GM12864 (cell line): ENCODE measurements at places on chromosomes 4 and X.
A peak's percentile ranks its signal among the peaks of the same experiment; 100 is the strongest.

DNA sequence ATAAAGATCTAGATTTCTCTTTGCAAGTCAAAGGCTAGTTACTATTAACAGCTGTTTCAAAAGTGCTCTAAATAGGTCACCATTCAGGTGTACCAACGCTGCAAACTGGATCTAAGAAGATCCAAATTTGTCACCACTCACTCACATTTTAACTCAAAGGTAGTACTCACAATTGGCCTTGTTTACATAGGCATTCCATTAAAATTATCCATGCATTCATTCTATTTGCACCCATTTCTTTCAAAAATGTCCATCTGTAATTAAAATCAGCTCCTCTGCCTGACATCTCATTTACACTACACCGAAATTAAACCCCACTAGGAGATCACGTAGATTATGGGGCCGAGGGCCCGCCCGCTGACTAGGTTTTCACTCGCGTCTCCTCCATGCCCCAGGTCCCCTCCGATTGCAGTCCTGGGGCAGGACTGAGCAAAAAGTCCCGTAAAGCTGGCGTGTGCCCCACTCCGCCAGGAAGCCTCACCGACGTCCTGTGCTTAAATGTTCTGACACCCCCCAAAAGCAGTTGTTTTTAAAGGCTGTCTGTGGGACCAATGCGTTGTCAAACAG lies 1.3 kb upstream of the ING2 start:
- DNase-seq = no peak

GRCh38 chrX:12480956-12481355 lies 310.3 kb upstream of the PRPS2 start:
- DNase-seq = no peak

GRCh38 chr4:78584863-78585547 lies 33.4 kb downstream of the ANXA3 start:
- DNase-seq = no peak

DNA sequence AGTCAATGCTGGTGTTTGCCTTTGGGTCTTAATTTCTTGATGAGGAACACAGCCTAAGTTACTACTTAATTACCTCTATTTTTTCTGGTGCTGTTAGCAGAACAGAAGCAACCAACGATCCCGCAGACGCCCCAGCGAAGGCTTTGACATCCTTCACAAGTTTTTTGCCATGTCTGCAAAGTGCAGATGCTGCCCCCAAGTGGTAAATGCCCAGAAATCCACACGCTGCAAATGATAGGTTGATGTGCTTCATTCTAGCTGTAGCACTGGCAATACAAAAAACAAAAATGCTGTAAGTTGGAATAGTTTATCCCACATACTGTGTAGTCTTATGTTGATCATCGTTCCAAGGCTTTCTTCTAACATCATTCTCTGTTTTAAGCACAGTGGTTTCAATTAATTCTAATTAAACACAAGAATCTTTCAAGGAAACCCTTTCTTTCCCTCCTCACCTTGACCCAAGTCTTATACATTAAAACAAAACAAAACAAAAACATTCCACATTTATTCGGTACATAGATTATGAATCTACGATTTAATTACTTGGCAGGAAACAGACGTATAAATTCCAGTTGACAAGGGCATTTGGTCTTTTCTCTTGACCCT lies 1.2 kb downstream of the PNPLA4 start:
- DNase-seq = peak; percentile 40

GRCh38 chrX:51779306-51779705 lies 36.1 kb downstream of the GSPT2 start:
- no peak for DNase-seq

DNA sequence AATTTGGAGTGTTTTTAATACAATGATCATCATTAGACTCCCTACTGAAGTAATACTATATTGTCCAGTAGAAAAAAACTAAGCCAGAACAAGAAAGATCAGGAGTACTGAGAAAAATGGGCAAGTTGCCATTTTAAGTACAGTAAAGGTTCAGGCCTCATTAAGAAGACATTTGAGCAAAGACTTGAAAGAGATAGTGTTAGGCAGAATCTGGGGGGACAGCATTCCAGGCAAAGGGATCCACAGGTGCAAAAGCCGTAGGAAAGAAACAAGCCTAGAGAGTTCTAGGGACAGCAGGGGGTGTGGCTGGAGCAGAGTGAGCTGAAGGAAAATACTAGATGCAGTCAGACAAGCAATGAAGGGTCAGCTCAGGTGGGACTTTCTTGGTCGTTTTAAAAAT lies 58.1 kb upstream of the INTU start:
- no peak for DNase-seq

DNA sequence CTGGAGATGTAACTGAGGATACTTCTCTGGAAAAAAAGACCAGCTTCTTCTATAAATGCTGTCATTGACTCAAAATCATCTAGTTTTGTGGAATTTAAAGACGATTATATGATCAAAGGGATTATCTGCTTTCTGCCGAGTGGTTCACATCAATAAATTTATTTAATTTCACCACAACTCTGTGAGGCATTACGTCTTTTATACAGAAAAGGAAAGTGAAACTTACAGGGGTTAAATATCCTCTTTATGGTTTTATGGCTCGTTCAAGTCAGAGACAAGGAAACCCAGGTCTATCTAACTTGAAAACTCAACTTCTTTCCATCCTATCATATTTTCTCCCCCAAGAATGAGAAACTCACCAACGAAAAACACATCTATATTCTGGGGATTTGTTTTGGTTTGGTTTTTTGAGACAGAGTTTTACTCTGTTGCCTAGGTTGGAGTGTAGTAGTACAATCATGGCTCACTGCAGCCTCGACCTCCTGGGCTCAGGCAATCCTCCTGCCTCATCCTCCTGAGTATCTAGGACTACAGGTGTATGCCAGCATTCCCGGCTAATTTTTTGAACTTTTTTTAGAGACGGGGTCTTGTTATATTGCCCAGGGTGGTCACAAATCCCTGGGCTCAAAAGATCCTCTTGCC lies 377.9 kb upstream of the EMCN start:
- no peak for DNase-seq

DNA sequence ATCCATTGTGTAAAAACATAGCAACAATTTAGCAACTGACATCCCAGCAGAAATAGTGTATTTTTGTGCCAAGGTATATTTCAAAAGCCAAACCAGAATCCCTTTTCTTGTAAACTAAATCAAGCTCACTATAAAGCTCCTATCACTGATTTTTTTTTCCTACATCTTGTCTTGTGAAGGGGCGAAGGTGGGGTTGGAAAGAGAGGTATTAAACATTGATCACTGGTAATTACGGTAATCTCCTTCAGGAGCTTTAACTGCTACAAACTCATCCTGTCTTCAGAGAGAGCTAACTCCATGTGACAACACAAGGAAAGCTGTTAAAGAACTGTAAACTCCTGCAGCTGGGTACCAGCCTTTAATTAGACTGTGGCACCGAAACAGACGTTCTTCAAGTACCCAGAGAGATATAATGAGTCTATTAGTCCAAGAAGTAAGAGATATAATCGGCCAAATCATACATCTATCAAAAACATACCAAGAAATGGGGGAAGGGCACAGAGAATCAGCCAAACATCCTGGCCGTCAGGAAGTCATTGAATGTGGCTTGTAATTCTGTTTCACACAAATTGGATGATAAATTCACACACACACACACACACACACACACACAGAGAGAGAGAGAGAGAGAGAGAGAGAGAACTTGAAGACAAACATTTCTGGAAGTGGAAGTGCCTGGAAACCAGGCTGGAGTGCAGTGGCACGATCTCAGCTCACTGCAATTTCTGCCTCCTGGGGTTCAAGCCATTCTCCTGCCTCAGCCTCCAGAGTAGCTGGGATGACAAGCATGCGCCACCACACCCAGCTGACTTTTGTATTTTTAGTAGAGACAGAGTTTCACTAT lies 111.9 kb upstream of the PPARGC1A start:
- no peak for DNase-seq

- no peak for DNase-seq
Observed at GRCh38 chrX:103613362-103613890, 5.7 kb downstream of the TCEAL3 start.

DNA sequence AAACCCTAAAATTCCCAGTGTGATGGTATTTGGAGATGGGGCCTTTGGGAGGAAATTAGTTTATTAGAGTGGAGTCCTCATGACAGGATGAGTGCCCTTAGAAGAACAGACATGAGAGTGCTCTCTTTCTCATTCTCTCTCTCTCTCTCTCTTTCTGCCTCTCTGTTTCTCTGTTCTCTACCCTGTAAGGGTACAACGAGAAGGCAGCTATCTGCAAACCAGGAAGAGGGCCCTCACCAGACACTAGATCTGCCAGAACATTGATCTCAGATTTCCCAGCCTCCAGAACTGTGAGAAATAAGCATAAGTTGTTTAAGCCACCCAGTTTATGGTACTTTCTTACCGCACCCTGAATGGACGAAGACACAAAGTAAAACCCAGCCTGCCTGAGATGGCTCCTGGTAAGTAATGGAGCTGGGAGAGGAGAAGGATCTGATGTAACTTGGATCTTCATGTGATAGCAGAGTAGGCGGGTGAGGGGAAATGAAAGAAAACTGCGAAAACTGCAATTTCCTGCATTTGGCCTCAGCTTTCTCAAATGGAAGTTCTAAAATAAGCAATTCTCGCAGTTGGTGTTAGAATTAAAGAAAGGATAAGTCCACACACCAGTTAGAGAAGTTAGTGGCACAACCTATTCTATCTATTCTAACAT lies 8.7 kb upstream of the CDS1 start:
- DNase-seq = no peak

DNA sequence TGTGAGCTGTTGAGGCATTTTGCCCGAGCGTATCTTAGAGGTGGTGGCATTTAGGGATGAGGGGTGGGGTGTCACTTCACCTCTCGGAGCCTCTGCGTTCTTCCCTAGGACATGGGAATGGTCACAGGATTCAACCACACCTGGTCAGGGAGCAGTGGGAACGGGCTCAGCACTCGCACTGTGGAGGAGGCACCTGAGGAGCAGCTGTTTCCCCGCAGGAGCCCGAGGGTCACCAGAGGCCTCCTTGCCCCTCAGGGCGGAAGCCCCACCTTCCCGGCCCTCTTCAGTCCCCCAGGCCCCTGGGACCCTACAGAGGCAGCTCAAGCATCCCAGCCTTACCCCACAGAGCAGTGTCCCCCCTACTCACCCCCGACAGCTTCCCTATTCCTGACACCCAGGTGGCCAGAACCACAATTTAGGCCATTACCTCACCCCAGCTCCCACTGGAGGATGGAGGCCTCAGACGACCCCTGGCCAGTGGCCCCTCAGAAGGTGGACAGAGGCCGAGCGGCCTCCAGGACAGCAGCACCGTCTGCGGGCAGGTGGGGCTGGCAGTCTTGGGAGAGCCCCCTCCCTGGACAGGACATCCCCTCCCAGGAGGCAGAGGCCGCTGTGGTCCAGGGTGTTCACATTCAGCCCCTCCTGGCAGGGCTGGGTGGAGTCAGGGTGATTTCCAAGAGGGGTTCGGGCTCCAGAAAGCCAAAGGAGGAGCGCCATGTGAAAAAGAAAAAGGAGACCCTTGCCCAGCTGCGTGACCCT lies 4.2 kb upstream of the HTRA3 start:
- DNase-seq = no peak

GRCh38 chr4:122584519-122584918 lies 36.3 kb downstream of the IL21 start:
- no peak for DNase-seq

DNA sequence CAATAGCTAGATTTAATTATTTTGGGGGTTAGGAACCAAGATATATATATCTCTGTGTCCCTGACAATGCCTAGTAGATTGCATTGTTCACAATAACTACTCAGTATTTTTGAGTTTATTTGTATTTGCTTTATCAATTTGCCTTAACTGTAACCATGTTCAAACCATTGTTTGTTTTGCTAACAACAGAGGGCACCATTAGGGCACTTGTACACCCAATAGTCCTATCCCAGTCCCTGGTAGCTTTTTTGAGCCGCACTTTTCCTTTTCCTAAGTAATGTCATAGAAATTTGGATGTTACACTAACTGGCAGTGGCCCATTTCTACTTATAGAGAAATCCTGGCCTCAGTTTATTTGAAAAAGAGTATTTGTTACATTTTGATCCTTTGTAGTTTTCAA lies 575 bp upstream of the KLHL5 start:
- DNase-seq = no peak

- no peak for DNase-seq
Observed at GRCh38 chrX:10859353-10859752, 239.0 kb upstream of the MID1 start.

DNA sequence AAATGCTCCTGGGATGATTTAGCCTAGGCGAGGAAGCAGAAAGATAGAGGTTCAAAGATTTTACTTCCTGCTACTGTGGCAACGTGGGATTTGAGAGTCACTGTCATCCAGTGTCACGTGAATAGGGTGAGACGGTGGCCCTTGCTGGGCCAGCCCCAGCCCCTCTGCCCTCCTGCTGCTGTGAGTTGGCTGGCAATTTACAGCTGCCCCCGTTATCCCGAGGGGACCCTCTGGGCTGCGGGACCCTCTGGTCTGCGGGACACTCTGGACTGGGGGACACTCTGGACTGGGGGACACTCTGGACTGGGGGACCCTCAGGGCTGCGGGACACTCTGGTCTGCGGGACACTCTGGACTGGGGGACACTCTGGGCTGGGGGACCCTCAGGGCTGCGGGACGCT lies 765.4 kb downstream of the TRIML1 start:
- DNase-seq = no peak

- DNase-seq = no peak
Observed at GRCh38 chr4:99647071-99647470, 10.6 kb downstream of the C4orf54 start.

DNA sequence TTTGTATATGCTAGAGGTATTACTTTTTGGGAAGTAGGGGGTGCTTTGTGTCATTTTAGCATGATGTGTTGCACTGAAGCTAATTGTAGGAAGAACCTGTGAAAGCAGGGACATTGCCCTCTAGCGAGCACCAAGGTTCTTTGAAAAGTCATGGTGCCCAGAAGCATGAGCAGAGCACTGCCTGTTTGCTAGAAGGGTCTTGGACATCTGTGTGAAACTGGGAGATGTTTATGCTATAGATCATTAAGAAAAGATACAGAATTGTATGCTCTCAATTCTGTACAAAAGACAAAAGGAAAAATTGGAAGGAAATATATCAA lies 14.7 kb downstream of the GRPR start:
- DNase-seq = no peak

DNA sequence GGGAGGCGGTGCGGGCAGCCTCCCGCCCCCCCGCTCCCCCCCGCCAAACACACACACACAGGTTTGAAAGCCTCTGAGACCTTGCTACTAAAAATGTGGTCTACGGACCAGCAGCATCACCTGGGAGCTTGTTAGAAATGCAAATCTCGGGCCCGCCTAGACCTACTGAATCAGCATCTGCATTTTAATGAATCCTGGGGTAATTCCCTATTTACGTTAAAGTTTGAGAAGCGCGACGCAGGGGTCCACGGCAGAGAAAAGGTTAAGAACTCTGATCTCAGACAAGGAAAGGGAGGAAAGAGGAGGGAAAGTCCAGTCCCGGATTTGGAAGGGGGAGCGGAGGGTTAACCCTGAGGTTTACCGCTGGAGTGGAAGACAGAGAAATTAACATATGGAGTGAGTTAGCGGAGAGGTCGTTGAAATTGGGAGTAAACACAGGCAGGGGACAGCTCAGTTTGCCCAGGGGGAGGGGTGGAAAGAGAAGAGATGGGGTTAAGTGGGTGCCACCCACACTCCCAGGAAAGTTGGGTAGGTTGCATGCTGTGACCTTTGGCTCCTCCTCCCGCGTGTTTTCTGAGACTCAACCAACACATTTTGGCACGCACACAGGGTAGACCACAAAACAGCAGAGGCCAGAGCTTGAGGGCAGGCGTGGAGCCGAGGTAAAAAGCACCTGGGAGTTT lies 483.6 kb downstream of the BCOR start:
- DNase-seq = peak; percentile 51
